ENCODE measurements at places on chromosomes 5 and 9. TPM values are rescaled to one million over a fixed set of nuclear protein-coding genes. Genes with fewer than 3 reads are reported as not detected.

DNA sequence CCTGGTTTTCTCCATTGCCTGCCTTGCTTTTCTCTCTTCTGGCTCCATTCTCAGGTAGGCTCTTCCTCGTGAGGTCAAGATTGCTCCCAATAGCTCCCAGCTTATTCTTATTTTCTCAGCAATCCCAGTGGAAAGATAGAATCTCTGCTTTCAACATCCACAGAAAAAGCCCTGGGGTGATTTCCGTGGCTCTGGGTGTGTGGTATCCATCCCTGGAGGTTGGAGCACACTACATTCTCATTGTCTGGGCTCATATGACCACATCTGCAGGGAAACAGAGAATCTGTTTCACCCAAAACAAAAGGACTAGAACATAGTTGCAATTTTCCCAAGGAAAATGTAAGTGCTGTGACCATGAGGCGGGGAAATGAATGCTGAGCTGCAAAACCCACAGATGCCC lies 236.0 kb downstream of the TENT4A start:
- no peaks in the 10 kb centered on the region for H3K27me3 ChIP-seq
- no peaks in the 10 kb centered on the region for H3K36me3 ChIP-seq
- H3K4me1 ChIP-seq: no peaks in the 10 kb centered on the region
- no peak for DNase-seq
- no peak overlapping the region for H3K4me3 ChIP-seq

GRCh38 chr5:151414536-151414935 lies 32.9 kb upstream of the SLC36A1 start:
- no peak for DNase-seq
- H3K4me1 ChIP-seq: peaks cover 4% of the 10 kb centered on the region
- H3K27ac ChIP-seq: no peak overlapping the region
- no peak overlapping the region for H3K4me3 ChIP-seq

- H3K4me3 ChIP-seq: no peak overlapping the region
- DNase-seq: no peak
- H3K27me3 ChIP-seq: no peaks in the 10 kb centered on the region
- H3K4me1 ChIP-seq: no peaks in the 10 kb centered on the region
- H3K36me3 ChIP-seq: no peaks in the 10 kb centered on the region
Observed at GRCh38 chr9:83070261-83070660, 7.3 kb upstream of the RASEF start.

DNA sequence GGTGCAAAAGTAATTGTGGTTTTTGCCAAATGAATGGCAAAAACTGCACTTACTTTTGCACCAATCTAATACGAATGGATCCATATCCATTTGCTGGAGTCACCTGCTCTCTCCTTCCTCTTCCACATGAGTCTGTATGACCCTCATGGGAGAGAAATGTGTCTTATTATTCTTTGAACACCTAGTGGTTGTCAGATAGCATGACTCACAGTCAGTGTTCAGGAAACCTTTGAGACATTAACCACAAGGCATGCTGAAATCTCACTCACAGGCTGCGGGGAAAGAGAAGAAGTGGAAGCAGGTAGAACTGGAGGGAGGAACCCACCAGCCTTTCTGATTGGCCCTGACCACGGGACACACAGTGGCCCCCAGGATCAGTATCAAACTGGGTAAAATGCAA lies 222.8 kb upstream of the KLF4 start:
- H3K4me1 ChIP-seq: no peaks in the 10 kb centered on the region
- H3K27ac ChIP-seq: no peak overlapping the region
- H3K36me3 ChIP-seq: no peaks in the 10 kb centered on the region
- DNase-seq: no peak
- no peak overlapping the region for H3K4me3 ChIP-seq

The ECM2 gene
- 11.3 TPM for total RNA-seq

Data from upper lobe of left lung (tissue), 6 donors.